ENCODE measurements at places on chromosomes 2 and 18.
A peak's percentile ranks its signal among the peaks of the same experiment; 100 is the strongest.

- no peak for DNase-seq
These were observed 101.1 kb upstream of the NCK2 start for GRCh38 chr2:105643405-105644173.

GRCh38 chr2:106296182-106296815 is 102.2 kb upstream of the UXS1 start:
- DNase-seq, result no peak

DNA sequence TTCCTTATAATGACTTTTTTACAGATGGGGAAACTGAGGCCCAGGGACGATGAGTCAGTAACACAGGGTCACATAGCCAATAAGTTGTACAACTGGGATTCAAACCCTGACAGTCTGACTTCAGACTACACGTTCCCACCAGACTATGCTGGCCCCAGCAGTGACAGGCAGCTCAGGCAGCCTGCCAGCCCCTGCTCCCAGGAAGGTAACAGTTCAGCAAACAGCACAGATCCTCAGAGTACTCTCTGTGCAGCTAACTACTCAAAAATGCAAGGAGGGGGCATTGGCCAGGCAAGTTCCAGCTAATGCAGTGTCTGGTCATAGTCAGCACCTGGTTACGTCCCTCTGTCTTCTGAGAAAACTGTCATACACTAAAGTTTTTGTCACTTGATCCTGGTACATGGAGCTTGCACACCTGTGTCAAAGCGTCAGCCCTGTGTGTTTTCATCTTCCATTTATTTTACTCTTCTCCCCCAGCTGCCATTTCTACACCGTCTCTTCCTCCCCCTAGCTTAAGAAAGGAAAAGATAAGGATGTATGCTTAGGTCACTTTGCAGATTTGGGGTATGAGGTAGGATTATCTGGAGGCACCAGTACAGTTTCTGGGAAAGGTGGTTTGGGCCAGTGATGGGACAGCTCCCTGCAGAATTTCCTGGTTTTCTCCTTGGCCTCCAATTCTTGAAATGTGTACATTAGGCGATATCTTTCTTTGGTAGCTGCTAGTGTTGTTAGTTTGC is 4.5 kb downstream of the SMARCAL1 start:
- no peak for DNase-seq

DNA sequence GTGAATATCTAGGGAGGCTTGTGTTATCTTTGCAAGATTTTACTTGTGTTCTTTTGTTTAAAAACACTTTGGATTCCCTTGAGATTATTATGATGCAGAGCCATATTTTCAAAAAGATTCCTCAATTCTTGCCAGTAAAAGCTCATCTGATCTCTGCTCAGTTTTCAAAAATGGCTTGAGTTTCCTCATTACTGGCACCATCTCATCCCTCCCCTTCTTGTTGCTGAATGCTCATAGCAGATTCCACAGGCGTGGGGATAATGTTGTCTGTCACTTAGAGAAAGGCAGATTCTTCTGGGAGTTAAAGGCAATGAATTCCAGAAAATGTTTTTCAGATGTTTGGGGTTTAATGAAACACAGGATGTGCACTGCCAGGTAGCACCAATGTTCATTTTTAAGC is 170.4 kb upstream of the TANK start:
- no peak for DNase-seq

DNA sequence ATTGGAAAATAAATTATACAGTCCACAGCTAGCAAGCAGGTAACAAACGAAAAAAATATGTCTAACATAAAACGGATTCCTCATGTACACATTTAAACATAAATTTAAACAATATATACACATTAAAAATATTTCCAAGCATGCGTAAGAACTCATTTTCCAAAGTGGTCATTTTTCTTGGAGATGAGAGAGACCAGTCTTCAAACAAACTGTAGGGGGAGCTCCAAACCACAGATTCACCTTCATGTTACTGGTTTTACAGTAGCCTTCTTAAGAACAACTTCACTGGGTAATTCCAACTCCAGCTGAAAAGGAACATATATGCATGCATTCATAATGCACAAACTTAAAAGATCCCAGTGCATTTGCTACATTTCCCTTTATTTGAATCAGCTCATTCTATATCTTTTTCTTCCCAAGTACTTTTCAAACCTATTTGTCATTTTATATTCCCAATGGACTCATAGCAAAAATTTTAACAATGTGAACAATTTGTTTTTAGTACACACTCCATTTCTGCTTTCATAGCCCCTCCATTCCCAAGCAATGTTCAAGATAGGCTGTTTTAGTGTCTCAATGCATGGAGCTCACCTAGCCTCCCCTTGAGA is 4.7 kb upstream of the STAMBP start:
- peak; percentile 86 for DNase-seq

GRCh38 chr2:179677077-179677688 is 184.2 kb downstream of the ZNF385B start:
- no peak for DNase-seq

- DNase-seq, result no peak
These were observed 14.3 kb upstream of the PIEZO2 start for GRCh38 chr18:11163665-11164064.

- DNase-seq, result no peak
These were observed 519.3 kb upstream of the SOX11 start for GRCh38 chr2:5172923-5173322.

GRCh38 chr2:225011585-225011984 is 30.7 kb downstream of the DOCK10 start:
- peak; percentile 27 for DNase-seq

GRCh38 chr2:113755835-113756354 is 547 bp downstream of the SLC35F5 start:
- no peak for DNase-seq

DNA sequence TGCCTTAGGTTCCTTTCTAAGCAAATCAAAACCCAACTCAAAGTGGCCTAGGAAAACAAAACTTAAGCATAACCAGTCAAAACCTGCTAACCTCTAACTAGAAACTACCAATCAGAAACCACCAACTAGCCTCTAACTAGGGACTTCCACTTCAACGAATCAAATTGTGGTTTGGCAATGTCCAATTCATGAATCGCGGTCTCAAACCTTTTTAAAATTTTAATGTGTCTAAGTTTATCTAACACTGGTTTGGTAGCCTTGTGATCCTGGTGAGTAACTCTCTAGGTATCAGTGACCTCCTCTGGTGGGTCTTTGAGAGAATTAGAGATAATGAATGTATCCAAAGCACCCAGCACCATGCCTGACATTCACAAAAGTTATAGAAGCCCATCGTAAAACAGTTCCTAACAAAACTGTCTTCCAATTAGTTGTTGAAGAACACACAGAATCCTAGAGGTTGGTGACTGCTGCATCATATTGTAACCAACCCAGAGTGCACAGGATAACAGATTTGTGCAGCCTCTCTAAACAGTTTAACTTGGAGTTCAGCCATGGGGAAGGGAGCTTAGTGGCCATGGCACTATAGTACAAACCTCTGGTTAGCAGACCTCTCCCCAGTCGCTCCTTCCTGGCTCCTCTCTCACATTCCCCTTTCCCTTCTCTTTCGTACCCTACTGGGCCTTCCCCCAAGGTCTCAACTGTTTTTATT is 45.2 kb upstream of the B3GNT2 start:
- DNase-seq, result no peak

- no peak for DNase-seq
These were observed 177.4 kb downstream of the PARD3B start for GRCh38 chr2:204722691-204723090.

DNA sequence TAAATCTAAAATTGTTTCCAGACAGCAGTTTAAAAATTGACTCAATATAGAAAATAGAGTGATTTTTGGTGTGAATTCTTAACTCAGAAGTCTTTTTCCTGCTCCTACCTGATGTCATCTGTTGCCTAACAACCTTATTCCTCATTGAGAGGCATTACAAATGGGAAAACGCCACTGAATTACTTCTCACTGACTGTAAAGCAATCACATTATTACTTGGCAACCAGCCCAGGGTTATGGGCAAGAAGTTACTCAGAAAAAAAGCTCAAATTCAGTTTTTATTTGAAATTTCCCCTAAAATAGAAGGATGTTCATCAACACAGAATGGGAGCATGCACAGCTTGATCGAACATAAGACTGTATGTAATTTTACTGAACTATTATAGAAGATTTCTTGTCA is 201.8 kb upstream of the GULP1 start:
- peak; percentile 44 for DNase-seq
